ENCODE measurements at places on chromosomes 7 and 10.

- DNase-seq = no peak
These were observed 264.3 kb upstream of the INHBA start for GRCh38 chr7:41967156-41967555.

- DNase-seq = no peak
These were observed 277.8 kb downstream of the LRMDA start for GRCh38 chr10:75709245-75709644.

- no peak for DNase-seq
These were observed 251.1 kb upstream of the KAT6B start for GRCh38 chr10:74575191-74575720.

GRCh38 chr7:47100817-47101435, 481.0 kb downstream of the TNS3 start:
- no peak for DNase-seq

GRCh38 chr7:111329367-111330234, 232.7 kb downstream of the IMMP2L start:
- no peak for DNase-seq

GRCh38 chr10:47152861-47153349, 147.1 kb upstream of the GDF10 start:
- DNase-seq = no peak

DNA sequence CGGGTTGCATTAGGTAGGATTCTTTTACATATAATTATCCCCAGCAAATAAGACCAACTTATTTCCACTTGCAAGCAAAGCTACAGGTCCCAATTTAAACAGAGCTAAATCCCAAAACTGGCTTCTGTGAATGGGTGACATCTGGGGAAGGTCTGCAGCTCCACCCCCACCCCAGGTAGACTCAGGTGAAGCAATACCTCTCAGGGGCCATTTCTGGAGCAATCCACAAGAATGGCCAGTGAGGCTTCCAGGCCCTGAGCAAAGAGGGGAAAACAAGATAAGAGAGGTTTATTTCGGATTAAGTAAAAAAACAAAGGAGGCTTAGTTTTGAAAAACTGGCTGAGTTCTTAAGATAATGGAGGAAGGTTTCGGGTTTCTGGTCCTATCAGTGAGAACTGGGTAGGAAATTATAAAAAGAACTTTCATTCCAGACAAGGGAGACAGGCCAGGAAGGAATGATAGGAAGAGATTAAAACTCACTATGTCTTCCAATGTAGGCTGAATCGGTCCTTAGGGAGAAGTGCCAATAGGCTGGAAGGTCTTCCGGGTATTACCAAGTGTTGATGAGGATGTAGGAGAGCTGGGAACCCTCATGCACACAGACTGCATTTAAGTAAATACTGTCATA, 25.4 kb downstream of the SH3PXD2A start:
- no peak for DNase-seq

DNA sequence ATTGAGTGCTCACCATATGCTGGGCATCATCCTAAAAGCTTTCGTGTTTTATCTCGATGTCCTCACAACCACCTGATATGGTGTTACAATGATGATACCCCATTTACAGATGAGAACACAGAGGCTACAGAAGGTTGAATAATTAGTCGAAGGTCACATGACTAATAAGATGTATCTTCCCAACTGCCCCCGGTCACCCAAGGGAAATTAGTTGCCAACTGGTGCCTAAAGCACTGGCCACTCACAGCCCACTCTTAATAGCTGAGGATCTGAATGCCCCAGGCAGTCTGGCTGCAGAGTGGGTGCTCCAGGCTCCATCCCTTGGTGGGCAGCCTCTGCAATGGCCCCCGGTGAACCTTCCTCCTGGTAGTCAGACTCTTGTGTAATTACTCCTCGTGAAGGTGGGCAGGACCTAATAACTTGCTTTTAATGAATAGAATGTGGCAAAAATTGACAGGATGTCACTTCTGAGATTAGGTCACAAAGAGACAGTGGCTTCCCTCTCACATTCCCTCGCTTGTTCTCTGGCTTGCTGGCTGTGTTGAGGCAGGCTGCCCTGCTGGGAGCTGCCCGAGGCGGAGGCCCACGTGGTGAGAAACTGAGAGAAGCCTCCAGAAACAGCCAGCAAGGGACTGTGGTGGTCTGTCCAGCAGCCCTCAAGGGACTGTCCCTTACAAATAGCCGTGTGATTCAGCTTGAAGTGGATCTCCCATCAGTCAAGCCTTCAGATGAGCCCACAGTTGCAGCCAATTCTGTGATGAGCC, 109.4 kb downstream of the ARHGAP22 start:
- no peak for DNase-seq

GRCh38 chr10:63137306-63137705, 4.2 kb downstream of the NRBF2 start:
- no peak for DNase-seq

DNA sequence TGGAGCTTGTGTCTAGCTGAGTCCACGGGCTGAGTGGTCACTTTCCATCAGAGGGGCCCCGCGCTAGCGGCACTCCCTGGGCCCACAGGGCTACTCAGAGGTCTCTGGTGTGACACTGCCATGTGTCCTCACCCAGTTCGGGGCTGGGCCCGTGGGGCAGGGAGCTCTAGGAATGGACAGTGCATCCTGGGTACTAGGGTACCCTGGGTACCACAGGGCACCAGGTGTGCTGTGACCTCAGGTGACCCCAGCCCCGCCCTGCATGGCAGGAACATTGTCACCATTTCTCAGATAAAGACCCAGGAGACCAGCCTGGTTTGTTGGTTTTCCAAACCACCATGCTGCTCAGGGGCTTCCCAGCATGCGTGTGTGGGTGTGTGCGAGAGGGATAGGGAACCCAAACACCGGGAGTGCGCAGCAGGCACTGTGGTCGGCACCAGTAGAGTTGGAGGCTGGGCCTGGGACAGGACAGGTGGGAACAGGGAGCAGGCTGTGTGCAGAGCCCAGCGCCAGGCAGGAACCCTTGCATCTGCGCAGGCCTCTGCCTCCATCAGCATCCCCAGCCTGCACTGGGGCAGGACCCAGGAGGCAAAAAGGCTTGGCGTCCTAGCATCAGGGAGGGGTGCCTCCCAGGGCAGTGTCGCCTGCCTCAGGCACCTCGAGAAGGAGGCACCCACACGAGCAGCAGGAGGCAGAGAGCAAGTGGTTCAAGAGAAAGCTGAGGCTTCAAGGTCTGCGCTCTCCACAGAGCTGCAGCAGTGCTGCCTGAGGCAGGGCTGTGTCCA, 19.4 kb upstream of the CSGALNACT2 start:
- no peak for DNase-seq

GRCh38 chr7:143494622-143495021, 16.9 kb downstream of the TAS2R41 start:
- DNase-seq = no peak

GRCh38 chr7:16668049-16668858, 22.3 kb downstream of the BZW2 start:
- DNase-seq = no peak

DNA sequence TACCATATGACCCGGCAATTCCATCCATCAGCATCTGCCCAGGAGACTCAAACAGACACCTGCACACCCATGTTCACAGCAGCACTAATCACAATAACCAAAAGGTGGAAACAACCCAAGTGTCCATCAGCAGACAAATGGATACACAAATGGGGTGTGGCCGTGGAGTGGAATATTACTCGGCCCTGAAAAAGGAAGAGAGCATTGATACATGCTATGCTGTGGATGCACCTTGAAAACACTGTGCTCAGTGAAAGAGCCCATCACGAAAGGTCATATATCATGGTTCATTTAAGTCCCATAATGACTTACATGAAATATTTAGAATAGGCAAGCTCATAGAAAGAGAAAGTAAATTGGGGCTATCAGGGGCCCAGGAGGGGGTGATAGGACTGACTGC, 57.5 kb upstream of the DNAAF5 start:
- no peak for DNase-seq

GRCh38 chr10:6920072-6921019, 340.3 kb upstream of the PRKCQ start:
- peak; percentile 77 for DNase-seq

DNA sequence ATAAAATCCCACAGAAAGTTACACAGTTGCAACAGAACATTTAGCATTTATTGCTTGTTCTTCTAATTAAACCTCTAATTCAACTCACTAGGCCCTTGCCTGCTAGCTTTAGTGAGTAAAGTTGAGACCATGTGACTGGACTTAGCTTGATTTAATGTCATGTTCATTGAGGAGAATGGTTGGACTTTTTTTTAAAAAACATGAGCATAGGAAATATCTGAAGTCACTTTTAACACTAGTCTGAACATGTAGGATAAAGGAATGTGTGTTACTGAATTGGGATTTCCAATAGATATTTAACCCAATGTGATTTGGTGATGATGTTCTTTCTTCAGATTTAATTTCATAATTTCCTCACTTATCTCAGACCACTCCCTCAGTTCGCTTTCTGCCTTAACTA, 24.6 kb upstream of the GLCCI1 start:
- no peak for DNase-seq

- no peak for DNase-seq
These were observed 113.2 kb downstream of the NRBF2 start for GRCh38 chr10:63246356-63246755.

DNA sequence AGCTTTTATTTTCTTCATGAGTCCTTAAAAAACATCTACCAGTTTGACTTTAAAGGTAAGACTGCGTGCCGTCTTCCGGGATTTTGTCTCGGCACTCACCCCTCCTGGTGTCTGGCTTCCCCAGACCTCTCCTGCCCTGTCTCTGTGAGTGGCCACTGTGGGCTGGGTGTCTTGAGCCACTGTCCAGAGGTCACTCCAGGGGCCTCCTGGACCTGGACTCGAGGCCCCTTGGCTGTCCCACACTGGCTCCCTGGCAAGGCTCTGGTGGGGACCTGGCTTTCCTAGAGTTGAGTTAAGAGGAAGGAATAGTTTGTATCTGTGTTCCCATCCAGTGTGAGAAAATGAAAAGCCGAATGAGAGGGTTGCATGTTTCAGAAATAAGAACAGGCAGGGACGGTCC, 95.5 kb downstream of the NKX6-2 start:
- DNase-seq = no peak

DNA sequence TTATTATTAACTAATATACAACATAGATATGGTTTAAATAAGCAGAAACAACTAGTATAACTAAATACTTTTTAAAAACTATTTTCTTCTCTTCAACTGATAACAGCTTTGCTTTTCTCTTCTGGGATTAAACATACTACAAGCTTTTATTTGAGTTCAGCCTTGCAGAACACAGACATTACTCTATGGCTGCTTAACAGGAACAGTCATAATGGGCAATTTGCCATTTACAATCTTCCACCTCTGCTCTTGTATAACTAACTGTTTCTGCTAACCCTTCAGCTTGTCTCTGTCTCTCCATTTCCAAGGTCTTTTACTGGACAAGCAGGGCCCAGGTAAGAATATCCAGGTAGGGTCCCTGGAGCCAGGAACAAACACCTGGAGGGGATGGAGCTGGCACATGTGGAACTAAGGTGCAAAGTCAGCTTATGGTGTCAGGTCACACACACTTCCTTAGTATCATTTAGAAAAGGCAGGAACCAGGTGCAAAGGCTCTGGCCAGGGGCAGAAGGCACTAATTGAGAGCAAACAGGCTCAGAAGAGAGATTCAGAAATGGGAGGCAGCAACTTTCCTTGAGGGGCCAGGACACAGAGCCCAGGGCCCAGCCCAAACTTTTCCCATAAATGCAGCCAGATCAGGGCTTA, 93.1 kb downstream of the STRA8 start:
- DNase-seq = no peak
